ENCODE measurements at places on chromosomes 2 and 18. TPM values are rescaled to one million over a fixed set of nuclear protein-coding genes. Genes with fewer than 3 reads are reported as not detected.

Gene DHX57
- total RNA-seq, result 64.5 TPM

Gene CNGA3
- 6.3 TPM for total RNA-seq

Gene TBR1
- total RNA-seq, result 132 TPM

Gene MSGN1
- total RNA-seq, result not detected

Gene REG1A
- total RNA-seq, result not detected

Gene TDRD15
- total RNA-seq, result not detected

Gene C18orf54
- total RNA-seq, result 13.5 TPM

Gene DSG4
- not detected for total RNA-seq

Gene ALLC
- total RNA-seq, result not detected

Gene VSNL1
- total RNA-seq, result 19.7 TPM

Gene LYPD1
- total RNA-seq, result 25.4 TPM

Gene KIF5C
- total RNA-seq, result 398 TPM

Gene SLC23A3
- total RNA-seq, result 0.63 TPM

Gene SEMA4C
- 56.3 TPM for total RNA-seq

Gene ZNF512
- total RNA-seq, result 69.8 TPM

Gene ZNF638
- total RNA-seq, result 570 TPM

Gene ABCG5
- total RNA-seq, result not detected

Gene GPR148
- total RNA-seq, result not detected

Gene RUFY4
- not detected for total RNA-seq

Gene B3GNT7
- 1.3 TPM for total RNA-seq

Gene SETBP1
- total RNA-seq, result 146 TPM

Gene CPLX4
- not detected for total RNA-seq

Gene KLHL30
- not detected for total RNA-seq
